ENCODE measurements at places on chromosomes 12 and 14. TPM values are rescaled to one million over a fixed set of nuclear protein-coding genes. Genes with fewer than 3 reads are reported as not detected.

- DNase-seq: no peak
Measured at GRCh38 chr12:104273503-104273902, 30.0 kb upstream of the EID3 start.

GRCh38 chr12:16593546-16593945 lies 12.4 kb downstream of the LMO3 start:
- no peak for DNase-seq

DNA sequence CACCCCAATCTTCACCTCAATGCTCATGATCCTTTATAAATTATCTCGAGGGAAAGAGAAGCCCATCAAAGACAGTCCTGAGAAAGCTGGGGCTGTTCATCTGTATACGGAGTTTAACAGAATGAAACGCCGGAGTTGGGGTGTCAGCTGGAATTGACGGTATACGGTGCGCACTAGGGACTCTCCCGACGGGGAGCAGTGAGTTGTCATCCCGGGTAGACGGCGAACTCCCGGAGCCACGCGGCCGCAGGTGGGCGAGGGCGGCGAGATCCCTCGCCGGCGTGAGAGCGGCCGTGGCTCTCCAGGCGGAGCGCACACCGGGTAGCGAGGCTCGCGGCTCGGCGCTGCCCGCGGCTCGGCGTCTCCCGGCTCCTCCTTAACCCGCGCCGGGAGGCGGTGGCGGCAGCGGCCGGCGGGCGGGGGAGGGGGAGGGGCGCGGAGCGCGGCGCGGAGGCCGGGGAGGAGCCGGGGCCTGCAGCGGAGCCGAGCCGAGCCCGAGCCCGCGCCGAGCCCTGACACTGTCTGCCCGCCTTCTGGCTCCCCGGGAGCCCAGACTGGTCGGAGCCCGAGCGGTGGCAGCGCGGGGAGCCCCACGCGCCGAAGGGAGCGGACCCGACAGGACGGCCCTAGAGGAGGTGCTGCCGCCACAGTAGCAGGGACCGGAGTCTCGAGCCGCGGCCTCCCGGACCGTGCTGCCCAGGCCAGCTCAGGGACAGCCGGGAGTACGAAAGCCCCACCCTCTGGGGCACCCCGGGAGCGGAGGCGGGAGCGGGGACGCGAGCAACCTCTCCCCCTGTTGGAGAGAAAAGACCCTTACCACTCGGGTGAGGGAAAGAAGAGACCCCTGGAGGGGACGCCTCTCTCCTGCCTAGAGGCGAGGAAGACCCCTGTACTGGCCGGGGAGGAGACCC lies at the start of gene FOXJ2:
TSS of gene FOXJ2 (plus strand) at position 475 of the 911 bp plus-strand sequence. CDS start 7,117 bp downstream, outside the sequence.
- peak; percentile 72 for DNase-seq

DNA sequence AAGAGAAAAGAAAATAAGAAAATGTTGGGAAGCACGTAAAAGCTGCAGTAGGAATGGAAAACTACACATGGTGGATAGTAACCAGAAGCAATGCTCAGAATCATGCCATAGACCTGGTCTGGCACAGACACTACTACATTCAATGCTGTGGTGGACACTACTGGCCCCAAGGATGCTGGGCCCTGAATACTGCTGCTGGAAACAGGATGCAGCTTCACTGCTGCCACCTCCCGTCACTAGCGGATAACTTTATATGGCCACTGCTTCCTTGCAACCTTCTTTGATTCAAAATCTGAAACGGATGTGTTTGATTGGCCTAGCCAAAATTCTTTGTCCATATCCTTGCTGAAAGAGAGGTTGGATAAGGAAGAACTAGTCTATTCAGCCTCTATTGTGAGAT lies 30.7 kb downstream of the ADCY6 start:
- DNase-seq: no peak

DNA sequence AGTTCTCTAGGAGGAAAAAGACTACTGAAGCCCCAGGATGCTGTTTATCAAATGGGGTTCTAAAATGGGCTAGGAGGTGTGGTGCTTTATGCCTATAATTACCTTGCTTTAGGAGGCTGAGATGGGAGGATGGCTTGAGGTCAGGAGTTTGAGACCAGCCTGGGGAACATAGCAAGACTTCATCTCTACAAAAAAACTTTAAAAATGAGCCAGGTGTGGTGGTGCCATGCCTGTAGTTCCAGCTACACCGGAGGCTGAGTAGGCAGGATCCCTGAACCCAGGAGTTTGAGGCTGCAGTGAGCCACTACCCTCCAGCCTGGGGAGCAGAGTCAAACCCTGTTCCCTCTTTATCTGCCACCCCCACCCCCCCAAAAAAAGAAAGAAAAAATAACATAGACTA lies 23.3 kb upstream of the SLC2A3 start:
- DNase-seq: no peak

DNA sequence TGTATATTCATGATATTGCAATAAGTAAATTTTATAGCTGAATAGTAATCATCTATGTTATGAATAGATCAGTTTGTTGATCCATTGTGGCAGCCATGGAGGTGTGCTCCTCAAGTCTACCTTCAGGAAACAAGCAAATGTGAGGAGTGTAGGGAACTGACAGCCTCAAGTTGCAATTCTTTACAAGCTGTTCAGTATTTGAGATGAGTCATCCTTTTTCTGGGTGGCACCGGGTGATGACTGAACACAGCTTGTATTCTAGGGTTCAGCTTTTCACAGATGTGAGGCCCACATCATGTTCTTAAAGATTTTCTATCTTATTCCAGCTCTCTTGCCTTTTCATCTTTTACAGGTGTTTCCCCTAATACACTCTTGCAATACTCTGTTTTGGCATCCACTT lies 452.4 kb downstream of the KCNH5 start:
- DNase-seq: no peak

DNA sequence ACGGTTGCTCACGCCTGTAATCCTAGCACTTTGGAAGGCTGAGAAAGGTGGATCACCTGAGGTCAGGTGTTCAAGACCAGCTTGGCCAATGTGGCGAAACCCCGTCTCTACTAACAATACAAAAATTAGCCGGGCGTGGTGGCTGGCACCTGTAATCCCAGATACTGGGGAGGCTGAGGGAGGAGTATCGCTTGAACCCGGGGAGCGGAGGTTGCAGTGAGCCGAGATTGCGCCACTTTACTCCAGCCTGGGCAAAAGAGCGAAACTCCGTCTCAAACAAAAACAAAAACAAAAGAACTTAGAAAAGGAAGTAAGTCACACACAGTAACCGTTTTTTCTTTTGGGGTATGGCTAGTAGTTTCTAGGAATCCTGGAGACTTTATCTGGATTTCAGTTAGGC lies 1.7 kb upstream of the PALS1 start:
- DNase-seq: no peak

GRCh38 chr12:113466454-113467141 lies 5.1 kb downstream of the LHX5 start:
- no peak for DNase-seq

DNA sequence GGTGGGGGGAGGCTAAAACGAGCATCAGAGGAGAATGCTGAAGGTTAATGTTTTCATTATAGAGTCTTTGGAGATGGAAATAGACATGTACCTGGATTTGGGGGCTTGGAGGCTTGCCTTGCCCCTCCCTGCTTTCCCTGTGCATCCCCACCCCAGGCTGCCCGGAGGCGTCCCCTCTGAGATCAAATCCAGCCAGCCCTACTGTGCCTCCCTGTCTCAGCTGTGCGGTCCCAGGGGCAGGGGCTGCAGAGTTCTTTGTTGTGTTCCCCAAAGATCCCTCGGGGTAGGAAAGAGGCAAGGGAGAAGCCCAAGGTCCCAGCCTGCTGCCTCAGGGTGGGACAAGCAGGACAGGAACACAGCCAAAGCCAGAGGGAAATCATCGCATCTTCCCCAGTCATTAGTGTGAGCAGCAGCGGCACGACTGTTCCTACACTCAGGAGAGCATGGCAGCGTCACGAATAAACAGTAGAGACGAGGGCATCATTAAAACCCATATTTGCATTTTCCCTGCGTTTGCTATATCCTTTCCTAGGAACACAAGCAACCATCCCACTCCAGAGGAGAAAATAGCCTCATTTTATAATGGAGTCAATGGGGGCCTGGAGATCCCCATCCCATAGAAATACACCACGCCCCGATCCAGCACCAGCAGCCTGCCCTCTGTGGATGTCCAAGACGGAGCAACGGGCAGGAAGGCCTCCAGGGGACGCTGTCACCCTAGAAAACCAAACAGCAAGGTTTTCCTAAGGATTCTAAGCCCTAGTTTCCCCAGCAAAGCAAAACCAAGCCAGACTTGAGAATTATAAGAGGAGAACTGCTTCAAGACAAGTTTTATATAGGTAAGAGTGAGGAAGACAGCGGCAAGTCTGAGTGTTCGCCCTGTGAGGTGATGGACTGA lies 32.4 kb downstream of the ANO2 start:
- DNase-seq: no peak

- no peak for DNase-seq
Measured at GRCh38 chr12:24379861-24380521, 430.5 kb upstream of the SOX5 start.

- DNase-seq: no peak
Measured at GRCh38 chr12:67748743-67749040, 100.1 kb downstream of the DYRK2 start.

DNA sequence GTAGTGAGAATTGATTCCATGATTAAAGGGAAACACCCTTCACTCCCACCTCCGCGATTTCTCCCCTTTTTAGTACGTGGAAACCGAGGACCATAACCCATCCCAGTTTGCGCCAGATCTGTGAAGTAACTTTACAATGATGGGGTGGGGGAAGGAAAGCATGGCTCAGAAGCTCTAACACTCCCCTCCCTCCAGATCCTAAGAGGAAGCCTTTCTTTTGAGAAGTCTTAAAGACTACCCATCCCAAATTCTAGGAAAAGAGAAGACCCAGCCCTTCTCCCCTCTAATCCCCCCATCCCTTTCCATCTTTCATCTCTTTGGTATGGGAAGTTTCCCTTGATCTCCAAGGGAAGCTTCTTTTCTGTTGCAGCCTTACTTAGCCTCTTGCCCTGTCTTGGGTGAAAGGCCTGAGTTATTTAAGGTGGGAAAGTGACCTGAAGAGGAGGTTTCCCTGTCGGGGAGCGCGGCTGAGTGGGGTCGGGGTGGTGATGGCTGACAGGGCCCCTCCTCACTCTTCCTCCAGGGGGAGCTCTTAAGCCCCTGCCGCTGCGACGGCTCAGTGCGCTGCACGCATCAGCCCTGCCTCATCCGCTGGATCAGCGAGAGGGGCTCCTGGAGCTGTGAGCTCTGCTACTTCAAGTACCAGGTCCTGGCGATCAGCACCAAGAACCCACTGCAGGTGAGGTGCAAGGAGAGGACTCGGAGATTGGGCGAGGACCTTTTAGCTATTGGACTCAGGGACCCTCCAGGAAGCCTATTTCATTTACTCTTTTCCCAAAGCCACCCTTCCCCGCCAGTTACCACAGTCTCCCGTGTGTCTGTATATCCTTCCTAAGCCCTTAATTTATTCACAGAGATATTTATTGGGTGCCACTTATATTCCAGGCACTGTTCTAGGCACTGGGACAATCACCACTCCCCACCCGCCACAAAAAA lies 1.8 kb downstream of the MARCHF9 start:
- no peak for DNase-seq

GRCh38 chr12:11863988-11864387 lies 206.8 kb upstream of the BCL2L14 start:
- no peak for DNase-seq

DNA sequence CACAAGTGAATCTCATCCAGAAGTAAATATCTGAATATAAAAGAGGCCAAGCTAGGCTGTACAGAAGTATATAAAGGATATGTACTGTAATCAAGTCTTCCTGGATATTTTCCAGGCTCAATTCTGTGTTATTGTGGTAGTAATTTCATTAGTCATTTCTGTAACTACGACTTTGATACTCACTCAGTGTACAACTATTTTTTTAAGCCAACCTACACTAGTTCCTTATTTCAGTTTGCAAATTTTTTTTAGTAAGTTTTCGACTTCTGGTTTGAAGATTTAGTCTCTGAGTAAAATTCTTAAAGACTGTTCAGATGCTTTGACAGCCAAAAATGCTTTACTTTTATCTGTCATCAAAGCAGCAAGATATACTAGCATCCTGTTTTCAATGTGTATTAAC lies 130.8 kb downstream of the CAPZA3 start:
- no peak for DNase-seq

DNA sequence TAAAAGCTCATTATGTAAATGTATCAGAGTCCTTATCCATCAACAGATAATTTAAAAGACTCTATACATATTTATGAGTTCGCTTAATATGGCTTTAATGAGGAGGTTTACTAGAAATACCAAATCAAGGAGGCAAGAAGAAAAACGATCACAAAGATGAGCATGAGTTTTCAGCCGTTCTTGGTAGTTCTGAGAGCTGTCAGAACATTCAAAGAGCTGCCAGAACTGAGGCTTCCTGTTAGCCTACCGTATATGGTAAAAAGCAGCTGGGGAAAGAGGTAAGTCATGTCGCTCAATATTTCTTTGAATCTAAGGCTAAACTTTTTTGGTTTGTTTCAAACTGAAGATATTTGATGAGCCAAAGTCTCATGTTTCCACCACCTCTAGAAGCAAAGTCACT lies 115.3 kb upstream of the PLXNC1 start:
- DNase-seq: no peak

DNA sequence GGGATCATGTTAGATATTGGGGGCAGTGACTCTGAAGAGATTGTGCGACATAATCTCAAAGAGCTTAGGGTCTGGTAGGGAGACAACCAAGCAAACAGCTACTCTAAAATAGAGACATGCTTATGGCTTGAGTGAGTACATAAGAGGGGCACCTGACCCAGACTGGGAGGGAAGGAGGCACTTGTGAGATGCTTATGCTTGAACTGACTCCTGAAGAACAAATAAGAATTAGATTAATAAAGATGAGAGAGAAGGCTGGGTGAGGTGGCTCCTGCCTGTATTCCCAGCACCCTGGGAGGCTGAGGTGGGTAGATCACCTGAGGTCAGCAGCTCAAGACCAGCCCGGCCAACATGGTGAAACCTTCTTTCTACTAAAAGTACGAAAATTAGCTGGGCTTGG lies 19.1 kb downstream of the TMTC2 start:
- no peak for DNase-seq

DNA sequence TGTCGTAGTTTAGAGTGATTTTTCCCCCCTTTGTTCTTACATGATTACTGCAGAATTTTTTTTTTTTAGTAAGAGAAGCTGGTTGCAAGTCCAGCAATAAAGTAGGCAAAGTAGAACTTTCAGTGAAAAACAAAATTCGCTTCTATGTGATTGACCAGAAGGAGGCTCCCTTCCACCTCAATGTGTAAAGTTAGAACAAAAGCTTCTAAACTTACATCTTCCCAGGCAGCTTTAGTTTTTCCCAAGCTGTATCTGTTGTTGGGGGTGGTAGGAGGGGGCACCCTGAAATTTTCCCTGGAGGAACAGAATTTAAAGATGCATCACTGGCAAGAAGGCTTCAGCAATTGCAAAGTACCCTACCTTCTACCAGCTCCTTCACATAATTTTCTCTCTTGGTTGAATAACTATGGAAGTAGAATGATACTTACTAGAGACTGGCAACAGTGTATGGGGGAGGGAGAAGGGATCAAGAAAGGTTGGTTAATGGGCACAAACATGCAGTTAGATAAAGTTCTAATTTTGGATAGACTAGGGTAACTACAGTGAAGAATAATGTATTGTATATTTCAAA lies 87.3 kb upstream of the E2F7 start:
- no peak for DNase-seq

GRCh38 chr12:18422871-18423270 lies 161.6 kb downstream of the PIK3C2G start:
- no peak for DNase-seq

KRT6C gene
- total RNA-seq: not detected

CLSTN3 gene
- total RNA-seq: 36.8 TPM

LRP1-AS gene
- total RNA-seq: not detected

PHLDA1 gene
- 5.5 TPM for total RNA-seq

TMEM253 gene
- not detected for total RNA-seq

TAS2R9 gene
- not detected for total RNA-seq

Measured in activated naive CD4-positive, alpha-beta T cell treated with anti-CD3 and anti-CD28 coated beads, Interleukin-2, amount 50 U/mL, for 72 hours (primary cell).